ENCODE measurements at places on chromosomes 6 and 20.

DNA sequence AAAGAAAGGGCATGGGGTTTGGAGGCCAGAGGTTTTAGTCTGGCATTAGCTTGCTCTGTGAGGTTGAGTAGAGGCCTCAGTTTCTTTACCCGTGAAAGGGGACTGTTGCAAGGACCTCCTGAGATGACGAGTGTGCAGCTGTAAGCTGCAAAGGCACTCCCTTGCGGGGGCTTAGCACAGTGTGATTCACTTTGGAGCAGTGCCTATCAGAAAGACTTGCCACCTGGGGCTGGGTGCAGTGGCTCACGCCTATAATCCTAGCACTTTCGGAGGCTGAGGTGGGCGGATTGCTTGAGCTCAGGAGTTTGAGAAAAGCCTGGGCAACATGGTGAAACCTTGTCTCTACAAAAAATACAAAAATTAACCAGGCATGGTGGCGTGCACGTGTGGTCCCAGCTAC, 7.5 kb upstream of the BAK1 start:
- no peak for DNase-seq

- DNase-seq, result no peak
Measured at GRCh38 chr20:1472556-1473245, 6.1 kb upstream of the NSFL1C start.

DNA sequence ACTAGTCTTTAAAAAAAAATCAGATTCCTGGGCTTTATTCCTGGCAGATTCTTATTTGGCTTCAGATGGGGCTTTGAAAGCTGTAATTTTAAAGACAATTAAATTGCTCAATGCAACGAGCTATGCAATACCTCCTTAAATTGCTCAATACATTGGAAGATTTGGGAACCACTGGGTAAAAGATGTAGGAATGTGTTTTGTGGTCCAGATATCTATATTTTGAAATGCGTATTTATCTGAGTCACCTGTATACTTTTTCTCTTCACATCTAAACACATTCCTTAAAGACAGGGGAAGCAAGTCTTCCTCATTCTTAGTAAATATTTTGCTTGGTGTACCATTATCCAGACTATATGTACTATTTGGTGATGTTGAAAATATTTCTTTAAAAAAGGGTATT, 29.6 kb upstream of the MAP7 start:
- DNase-seq, result no peak

- DNase-seq, result no peak
Measured at GRCh38 chr6:102493485-102493884, 1100.0 kb downstream of the GRIK2 start.

DNA sequence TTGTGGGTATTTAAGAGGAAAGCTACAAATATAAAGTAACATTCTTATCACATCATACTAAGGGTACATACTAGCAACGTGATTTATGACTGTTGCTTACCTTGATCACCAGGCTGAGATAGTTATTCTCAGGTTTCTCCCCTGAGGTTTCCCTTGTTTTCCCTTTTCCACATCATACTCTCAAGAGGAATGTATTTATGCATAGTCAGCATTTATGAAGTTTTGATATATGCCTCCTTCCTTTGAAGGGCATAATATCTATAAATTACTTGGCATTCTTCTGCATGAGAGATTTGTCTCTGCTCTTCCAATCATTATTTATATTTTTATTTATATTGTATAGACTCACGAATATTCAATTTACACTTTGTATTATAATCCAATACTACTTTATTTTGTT, 726.7 kb upstream of the ADGRB3 start:
- no peak for DNase-seq

DNA sequence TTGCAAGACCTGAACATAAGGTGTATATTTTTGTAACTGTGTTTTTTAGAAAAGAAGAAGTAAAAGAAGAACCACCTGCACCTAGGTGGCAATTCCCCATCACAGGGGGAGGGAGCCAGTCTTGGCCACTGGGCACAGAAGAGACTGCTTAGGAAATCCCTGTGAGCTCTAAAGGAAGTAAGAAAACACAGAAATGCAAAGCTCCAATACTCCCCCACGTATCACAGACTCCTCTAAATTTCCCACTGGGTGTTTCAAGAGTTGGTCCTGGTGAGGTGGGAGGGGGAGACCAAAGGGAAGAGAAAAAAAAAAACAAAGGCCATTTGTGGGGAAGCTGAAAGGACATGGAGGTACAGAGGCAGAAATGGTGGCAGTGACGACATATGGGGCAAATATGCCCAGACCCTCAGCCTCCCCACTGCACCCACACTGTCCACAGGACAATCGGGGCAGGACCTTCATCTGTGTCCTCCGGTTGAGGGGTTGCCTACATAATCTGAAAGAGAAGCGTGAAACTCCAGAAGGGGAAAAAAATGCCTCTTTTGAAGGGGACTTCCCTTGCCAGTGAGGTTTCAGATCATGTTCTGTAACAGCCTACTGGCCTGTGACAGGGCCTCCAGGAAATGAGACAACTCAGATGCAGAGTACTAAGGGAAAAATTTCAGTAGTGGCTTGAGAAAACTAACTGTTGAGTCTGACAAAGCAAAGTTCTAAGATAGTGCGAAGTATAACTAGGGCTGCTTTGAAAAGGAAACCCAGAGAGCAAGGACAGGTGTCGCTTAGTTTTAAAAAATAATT, 226.2 kb upstream of the MARCKS start:
- no peak for DNase-seq

DNA sequence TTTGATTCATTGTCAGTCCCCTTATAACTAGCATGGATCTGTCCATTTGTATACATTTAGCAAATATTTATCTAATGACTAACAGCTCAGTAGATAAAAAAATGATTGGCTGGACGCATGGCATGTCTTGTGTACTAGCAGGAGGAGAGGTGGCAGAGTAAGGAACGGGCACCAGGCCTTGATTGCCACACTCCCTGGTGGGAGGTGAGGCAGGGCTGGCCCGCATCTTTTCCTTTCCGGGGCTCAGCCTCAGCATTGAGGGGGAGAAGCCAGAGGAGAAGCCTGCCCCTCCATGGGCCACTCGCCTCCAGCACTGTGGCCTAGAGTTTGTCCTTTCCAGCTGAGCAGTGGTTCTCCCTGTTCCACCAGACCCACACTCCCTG, 84.9 kb upstream of the TMEM181 start:
- DNase-seq, result peak; percentile 93

GRCh38 chr6:163816441-163816840, 401.9 kb downstream of the QKI start:
- no peak for DNase-seq

DNA sequence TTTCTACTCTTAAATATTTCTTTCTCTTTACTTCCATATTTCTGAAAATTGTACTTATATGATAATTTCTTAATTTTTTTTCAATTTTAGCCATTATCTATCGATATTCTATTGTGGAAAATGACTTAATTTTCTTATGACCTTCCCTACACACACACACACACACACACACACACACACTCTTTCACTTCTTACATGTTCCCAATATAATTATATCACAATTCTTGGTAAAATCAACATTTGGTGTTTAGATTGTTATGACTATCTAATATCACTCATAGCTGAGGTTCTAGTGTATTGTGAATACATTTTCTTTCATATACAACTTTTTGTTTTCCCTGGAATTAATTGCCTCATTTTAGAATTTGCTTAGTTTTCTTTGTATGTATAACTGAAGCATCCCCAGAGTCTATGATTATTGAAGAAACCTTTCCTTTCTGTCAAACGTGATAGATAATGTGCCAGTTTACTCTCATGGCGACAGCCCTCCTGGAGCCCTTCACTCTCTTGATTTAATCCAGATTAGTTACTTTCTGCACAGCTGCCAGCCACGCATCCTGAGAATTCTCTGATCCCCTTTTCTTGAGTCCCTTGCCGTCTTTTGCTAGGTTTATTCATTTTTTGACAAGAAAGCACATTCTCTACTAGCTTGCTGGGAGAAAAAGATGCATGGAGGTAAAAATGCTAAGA, 63.4 kb downstream of the RNF182 start:
- DNase-seq, result no peak

DNA sequence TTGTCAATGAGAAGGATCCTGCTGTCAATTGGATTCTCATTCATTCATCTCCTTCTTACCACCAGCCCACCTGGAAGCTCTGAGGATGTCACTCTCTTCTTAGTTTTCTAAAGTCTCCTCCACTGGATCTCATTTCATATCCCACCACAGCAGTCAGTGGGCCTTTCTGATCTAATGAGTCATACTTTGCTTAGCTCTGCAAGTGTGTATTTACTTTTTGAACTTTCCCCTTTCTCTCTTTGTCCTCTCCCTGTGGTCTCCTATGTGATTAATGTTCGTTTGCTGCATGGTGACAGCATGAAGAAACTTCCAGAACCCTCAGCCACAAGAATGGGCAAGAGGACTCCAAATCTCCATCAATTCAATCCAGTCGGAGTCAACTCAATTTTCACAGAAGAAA, 63.6 kb upstream of the SYNDIG1 start:
- DNase-seq, result no peak

DNA sequence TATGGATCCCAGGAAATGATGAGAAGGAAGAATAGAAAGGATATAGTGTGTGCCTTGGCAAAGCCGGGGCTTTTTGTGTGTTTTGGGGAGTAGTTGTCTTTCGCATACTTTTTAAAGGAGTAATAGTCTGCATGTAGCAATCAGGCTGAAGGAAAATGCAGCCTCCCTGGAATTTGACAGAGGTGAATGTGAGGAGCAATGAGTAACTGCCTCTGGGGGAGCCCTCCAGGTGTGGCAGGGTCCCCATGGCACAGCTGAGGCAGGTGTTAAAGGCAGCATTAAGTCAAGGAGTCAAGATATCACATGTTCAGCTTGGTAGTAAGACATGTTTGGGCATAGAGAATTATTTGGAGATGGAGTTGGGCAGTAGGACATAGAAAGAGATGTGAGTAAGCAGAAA, 203.1 kb downstream of the C6orf118 start:
- DNase-seq, result no peak

GRCh38 chr20:35443003-35443402, 5.0 kb upstream of the GDF5 start:
- no peak for DNase-seq

DNA sequence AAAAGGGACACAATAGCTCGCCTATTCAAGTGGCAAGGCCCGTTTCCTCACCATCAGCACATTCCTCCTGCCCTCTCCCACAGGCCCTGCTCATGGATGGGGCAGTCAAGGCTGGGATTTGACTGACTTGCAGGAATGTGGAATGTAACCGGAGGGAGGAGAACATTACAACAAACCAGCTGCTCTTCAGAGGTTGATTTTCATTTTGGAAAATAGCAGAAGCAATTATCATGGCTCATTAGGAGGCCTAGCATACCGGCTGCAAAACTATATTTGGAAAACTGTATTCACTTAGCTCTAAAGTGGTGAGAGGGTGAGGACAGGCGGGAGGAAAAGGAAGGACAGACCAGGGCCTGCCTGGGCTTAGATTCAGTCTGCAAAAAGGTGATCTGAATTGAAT, 283.7 kb downstream of the CD83 start:
- DNase-seq, result no peak

DNA sequence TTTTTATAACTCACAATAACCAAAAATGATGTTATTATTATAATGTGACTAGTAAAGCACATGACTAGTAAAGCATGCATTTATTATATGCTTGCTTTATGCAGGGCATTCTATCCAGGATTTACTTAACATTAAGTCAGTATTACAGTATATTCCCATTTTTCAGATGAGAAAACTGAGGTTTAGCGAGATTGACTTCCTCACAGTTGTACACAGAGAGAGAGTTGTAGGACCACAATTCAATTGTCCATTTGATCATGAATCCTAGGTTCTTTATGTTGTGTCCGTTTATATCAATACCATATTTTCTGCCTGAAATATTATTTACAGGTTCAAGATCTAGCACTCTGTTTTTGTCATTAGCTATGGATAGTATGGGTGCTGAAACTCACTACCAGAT, 301.5 kb downstream of the PRL start:
- no peak for DNase-seq

DNA sequence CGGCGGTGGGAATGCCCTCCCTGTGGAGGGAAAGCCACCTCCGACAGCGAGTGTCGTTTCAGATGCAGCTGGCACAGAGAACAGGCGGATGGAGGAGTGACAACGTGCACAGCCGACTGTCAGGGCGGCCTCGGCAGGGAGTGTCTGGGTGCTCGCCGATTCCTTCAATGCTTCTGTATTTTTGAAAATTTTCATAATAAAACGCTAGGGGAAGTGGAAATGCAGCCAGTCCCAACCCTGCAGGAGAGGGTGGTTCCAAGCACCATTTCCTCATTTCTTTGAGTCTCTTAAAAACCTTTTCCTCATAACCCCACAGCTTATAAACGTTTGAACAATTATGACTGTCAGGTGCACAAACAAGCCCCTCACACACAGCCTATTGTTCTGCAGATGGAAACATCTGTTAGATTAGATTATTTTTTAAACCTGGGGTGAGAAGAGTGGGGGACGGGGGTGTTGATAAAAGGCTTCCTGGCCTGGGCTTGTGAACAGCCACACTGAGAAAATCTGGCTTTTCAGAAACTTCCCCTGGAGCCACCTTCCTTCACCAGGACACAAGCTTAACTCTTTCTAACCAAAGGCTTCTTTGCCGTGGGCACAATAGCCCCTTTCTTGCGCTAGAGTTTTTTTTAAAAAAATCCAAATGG, 228.9 kb downstream of the ANKRD60 start:
- no peak for DNase-seq

DNA sequence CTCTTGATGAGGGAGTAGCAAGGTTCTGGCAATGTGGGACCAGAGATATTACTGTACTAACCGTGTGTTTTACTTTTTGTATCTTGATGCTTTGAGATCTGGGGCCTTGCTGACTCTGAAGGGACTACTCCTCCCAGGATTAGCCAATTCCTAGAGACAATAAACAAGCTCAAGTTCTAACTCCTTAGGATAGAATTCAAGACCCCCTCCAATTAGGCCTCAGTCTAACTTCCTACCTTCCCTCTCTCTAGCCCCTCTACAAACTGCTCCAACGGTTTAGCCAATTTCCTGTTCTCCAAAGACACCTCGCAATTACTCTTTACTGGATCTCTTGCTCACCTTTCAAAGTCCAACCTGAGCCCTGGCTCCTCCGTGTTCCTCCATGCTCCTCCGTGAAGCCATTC, 158.7 kb upstream of the JARID2 start:
- DNase-seq, result no peak

GRCh38 chr20:50762045-50762422, 30.7 kb downstream of the PARD6B start:
- DNase-seq, result no peak

- DNase-seq, result no peak
Measured at GRCh38 chr20:57959589-57959988, 249.8 kb upstream of the PMEPA1 start.

- DNase-seq, result no peak
Measured at GRCh38 chr6:36418558-36418957, 24.1 kb downstream of the PXT1 start.

- no peak for DNase-seq
Measured at GRCh38 chr6:117919775-117920729, 13.0 kb downstream of the SLC35F1 start.

GRCh38 chr6:72535124-72535523, 86.7 kb upstream of the KCNQ5 start:
- no peak for DNase-seq

DNA sequence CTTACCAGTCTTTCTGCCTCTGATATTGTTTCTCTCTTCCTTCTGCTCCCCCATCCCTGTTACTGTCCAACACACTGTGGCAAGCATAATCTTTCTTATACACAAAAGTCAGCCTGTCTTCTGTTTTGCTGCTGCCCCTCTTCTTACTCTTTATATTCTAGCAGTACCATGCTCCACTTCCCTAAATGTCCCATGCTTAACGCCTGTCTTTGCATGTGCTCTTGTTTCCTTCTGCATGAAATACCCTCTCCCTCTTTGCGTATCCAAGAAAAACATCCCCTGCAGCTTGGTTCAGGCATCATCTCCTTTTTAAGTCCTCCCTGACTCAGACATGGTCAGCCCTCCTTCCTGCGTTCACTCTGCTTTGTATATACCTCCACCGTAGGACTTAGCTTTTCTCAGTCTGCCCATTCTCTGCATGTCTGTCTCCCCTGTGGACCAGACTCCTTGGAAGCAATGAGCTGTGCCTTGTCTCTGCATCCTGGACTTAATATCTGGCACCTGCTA, 103.9 kb downstream of the CTNNBL1 start:
- no peak for DNase-seq
